ENCODE measurements at places on chromosomes 6 and 20. TPM values are rescaled to one million over a fixed set of nuclear protein-coding genes. Genes with fewer than 3 reads are reported as not detected.

- H3K27me3 ChIP-seq, result peaks cover 24% of the 10 kb centered on the region
- no peak overlapping the region for H3K27ac ChIP-seq
- no peak for DNase-seq
- H3K36me3 ChIP-seq, result no peaks in the 10 kb centered on the region
- no peak overlapping the region for H3K4me3 ChIP-seq
These were observed 3.8 kb downstream of the SLC13A3 start for GRCh38 chr20:46647469-46647868.

DNA sequence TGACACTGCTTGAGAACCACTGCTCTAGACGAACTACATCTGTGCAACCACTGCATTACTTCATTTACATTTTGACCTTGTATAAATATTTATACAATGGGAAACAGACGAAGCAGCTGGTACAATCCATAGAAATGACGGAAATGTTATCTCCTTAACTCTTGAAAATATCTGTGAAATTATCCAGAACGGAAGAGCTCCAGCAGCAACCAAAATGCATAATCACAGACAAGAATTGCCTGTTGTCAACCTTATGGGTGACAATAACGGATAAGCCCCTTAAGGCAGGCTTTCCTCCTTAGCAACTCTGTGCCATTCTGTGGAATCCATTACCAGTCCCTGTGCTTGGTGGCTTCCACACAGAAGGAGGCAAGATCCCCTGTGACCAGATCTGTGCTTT lies 115.4 kb downstream of the DTNBP1 start:
- no peak for DNase-seq
- H3K4me3 ChIP-seq, result no peak overlapping the region
- no peak overlapping the region for H3K27ac ChIP-seq
- H3K27me3 ChIP-seq, result no peaks in the 10 kb centered on the region
- peaks cover 11% of the 10 kb centered on the region for H3K36me3 ChIP-seq

GRCh38 chr6:69835414-69836179 lies 30.8 kb upstream of the COL19A1 start:
- DNase-seq, result no peak
- H3K27ac ChIP-seq, result no peak overlapping the region

GRCh38 chr20:41854765-41855164 lies 236.6 kb upstream of the CHD6 start:
- H3K4me3 ChIP-seq, result no peak overlapping the region
- no peaks in the 10 kb centered on the region for H3K36me3 ChIP-seq
- H3K4me1 ChIP-seq, result no peaks in the 10 kb centered on the region
- H3K27ac ChIP-seq, result no peak overlapping the region

DNA sequence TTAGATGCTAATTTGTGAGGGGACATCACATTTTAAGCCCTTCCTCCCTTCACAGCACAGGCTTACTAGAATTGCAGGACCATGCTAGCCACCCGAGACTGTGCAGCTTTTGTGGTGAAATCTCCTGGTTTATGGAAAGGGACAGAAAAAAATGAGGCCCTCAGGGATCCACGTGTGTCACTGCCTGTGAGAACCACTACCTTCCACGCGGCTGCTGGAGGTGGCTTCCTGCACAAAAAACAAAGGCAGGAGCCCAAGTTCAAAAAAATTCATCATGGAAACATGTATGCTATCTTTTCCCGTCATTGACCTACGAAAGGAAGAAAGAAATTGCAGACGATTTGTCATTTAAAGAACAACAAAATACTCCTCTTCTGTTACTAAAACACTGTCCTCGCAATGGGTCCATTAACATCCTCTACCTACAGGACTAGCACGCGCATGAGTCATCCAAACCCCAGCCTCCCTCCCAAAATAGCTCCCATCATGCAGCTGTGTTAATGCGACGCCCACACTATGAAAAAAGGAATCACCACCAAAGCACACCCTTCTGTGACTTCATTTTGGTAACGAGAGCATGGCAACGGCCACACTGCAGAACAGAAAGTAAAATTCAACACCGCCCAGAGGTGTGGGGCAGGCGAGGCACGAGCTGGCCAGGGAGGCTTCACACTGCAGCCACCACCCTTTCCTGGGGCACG lies 45.7 kb downstream of the RAMACL start:
- H3K4me3 ChIP-seq, result peak overlapping the region; percentile 44
- H3K27me3 ChIP-seq, result no peaks in the 10 kb centered on the region

GRCh38 chr20:21358737-21359136 lies 38.6 kb downstream of the NKX2-4 start:
- peaks cover 52% of the 10 kb centered on the region for H3K36me3 ChIP-seq
- DNase-seq, result no peak
- H3K27ac ChIP-seq, result no peak overlapping the region
- H3K4me1 ChIP-seq, result peaks cover 15% of the 10 kb centered on the region
- H3K27me3 ChIP-seq, result no peaks in the 10 kb centered on the region
- H3K4me3 ChIP-seq, result no peak overlapping the region

DNA sequence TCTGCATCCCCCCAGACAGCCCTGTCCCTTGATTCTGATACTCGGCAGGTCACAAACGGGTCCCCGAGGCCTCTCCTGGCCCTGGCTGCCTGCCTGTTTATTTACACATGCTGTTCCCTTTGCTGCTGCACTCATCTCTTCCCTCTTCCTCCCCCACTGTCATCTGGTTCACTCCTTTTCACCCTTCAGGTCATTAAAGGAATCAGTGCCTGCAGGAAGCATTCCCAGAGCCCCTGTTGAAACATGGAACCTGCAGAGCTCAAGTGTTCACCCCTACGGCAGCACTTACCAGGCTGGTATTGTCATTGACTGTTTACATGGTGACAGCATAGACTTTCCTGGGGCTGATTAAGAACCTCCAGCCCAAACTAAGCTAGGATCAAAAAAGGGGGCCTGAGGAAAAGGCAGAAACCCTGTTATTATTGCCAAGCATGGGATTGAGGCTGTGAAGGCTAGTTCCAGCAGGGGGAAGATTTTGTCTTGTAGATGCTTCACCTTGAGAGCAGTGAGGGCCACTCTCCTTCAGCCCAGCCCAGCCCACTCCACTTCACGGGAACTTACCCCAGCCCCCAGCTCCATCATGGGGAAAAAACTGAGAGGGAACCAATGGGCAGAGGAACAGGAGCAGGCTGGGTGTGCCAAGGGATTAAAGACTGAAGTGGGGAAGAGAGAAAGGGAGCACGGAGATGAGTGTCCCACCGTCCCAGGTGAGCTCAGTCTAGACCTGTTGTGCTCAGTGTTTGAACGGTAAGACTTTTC lies 73.2 kb downstream of the JPH2 start:
- no peak for DNase-seq
- peaks cover 30% of the 10 kb centered on the region for H3K27me3 ChIP-seq
- H3K27ac ChIP-seq, result no peak overlapping the region
- no peak overlapping the region for H3K4me3 ChIP-seq
- no peaks in the 10 kb centered on the region for H3K36me3 ChIP-seq
- peaks cover 5% of the 10 kb centered on the region for H3K4me1 ChIP-seq

- no peak for DNase-seq
- H3K4me3 ChIP-seq, result no peak overlapping the region
- peaks cover 45% of the 10 kb centered on the region for H3K36me3 ChIP-seq
- no peak overlapping the region for H3K27ac ChIP-seq
These were observed 21.7 kb downstream of the CST7 start for GRCh38 chr20:24970754-24971153.

The FOXQ1 gene
- not detected for total RNA-seq

GRCh38 chr20:51886891-51887608 lies 84.7 kb upstream of the SALL4 start:
- no peak overlapping the region for H3K4me3 ChIP-seq
- no peak overlapping the region for H3K27ac ChIP-seq
- peaks cover 3% of the 10 kb centered on the region for H3K27me3 ChIP-seq

The PANK2 gene
- total RNA-seq, result 37.2 TPM
